ENCODE measurements at places on chromosomes 6 and 20.

GRCh38 chr6:42692137-42692911 is 30.1 kb downstream of the PRPH2 start:
- no peak for DNase-seq

GRCh38 chr6:110664933-110665332 is 150.3 kb downstream of the CDK19 start:
- DNase-seq, result no peak

DNA sequence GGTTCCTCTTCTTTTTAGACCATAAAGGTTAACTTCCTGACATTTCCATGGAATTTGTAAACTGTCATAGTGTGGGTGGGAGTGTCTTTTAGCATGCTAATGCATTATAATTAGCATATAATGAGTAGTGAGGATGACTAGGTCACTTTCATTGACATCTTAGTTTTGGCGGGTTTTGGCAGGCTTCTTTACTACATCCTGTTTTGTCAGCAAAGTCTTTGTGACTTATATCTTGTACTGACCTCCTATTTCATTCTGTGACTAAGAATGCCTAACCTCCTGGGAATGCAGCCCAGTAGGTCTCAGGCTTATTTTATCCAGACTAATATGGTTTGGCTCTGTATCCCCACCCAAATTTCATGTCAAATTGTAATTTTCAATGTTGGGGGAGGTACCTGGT is 149.6 kb upstream of the SYNCRIP start:
- DNase-seq, result no peak

DNA sequence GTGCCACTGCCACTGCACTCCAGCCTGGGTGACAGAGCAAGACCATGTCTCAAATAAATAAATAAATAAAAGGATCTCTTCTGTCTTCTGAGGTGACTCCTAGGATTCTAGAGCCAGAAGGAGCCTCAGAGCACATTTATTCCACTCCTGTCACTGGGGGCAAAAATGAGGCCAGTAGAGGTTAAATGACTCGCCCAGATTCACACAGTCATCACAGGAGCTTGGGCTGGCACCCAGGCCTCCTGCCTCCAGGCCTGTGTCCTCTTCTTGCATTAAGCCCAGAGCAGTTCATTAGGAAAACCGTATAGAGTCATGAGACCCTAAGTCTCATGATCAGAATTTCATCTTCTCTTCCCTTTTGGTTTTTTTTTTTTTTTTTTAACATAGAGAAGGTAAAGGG is 243.3 kb downstream of the NRN1 start:
- DNase-seq, result no peak

DNA sequence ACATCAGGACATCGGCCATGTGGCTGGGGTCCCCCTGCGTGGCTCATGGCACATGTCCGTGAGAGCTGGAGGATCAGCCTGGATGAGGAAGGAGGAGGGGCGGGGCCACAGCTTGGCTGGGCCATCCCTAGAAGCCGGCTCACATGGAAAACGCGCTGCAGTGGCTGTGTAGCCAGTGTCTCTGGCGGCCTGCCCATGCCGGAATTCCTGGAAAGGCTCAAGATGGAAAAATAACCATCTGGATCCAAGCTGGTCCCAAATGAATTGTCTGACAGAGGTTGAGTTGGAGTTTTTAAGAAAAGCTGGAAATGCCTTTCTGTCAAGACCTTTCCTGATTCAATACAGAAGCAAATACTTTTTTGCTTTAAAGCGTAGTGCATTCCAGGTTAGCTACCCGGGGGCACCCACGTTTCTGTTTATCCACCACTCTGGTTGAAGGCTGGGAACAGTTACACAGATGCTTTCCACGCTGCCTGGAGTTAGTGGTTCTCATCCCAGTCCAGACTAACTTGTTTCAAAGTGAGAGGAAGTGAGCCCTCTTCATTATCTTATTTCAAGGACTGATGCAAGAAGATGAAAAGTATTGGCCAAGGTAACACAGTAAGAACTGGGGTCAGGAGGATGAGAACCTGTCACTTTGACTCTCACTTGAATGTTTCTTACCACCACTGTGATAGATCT is 99.0 kb downstream of the GMPR start:
- DNase-seq, result no peak

GRCh38 chr6:21262504-21262903 is 331.0 kb upstream of the SOX4 start:
- no peak for DNase-seq

DNA sequence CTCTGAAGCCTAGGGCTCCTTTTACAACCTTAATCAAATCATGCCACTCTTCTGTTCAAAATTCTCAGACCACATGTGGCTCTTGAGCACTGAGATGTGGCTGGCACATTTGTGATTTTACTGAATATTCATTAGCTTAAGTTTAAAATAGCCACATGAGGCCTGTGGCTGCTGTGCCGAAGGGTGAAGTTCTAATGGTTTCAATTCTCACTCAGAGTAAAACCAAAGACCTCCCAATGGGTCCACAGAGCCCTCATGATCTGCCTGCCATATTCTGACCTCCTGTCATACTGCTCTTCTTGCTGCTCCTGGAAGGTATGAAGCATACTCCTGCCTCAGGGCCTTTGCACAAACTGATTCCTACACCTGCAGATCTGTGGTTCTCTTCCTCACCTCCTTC is 7.8 kb upstream of the CST3 start:
- no peak for DNase-seq

DNA sequence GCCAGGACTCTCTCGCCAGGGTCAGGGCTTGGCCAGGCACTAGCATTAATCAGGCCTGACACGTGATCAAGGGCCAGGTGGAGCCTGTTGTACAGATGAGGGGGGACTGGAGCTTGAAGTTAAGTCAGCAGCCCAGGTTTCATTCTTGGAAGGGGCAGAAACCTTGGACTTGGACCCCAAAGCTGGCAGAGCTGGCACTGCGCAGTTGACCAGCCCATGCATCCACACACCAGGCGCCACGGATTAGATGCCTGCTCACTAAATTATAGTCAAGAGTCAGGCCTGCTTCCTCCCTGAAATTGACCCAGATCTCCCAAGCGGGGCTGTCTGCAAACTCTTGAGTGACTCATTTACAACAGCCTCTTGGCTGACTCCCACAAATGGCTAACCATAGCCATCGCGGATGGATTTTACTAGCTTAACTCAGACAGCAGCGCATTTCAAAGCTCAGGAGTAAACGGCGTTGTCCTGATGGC is 4.1 kb upstream of the TAF4 start:
- no peak for DNase-seq

- DNase-seq, result no peak
These were observed 171.0 kb upstream of the CITED2 start for GRCh38 chr6:139545206-139546105.

- peak; percentile 58 for DNase-seq
These were observed 526 bp downstream of the SOD2 start for GRCh38 chr6:159692303-159693127.

- DNase-seq, result no peak
These were observed 33.9 kb downstream of the PHACTR2 start for GRCh38 chr6:143711714-143712113.

- DNase-seq, result no peak
These were observed 181.9 kb downstream of the SYNDIG1 start for GRCh38 chr20:24651171-24651975.

GRCh38 chr6:64334636-64335035 is 699.0 kb downstream of the PHF3 start:
- DNase-seq, result no peak

DNA sequence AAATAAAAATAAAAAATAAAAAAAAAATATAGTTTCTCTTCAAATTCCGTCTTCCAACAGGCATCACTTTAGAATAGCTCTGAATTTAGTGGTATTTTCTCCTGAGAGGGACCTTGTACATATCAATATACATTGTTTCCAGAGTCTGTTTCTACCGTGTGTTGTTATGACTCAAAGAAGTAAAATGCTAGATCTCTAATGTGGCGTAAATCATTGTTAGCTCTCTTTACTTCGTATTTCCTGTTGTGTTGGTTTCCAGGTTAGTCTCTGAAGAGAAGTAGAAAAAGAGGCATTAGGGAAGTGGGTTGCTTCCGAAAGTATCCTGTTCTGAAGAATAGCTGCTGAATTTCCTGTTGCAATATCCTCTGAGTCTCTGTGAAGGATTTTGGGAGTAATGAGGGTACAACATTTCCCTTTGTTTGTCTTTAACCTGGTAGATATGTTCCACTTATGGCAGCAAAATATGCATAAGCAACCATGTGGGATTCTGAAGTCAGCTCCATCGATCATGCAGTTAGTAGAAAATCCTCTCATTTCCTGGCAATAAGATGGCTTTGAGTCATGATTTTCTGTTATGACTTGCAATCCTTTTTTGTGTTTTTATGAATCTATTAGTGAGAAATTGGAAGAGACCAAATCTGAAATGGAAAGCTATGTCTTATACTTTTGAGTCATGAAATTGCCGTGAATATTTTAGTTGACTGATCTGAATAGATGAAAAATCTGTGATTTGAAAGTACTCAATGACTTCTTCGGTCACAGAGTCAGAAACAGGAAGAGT is 42.0 kb upstream of the MCHR2 start:
- DNase-seq, result no peak

- DNase-seq, result no peak
These were observed 110.9 kb downstream of the SMLR1 start for GRCh38 chr6:130937942-130938604.

DNA sequence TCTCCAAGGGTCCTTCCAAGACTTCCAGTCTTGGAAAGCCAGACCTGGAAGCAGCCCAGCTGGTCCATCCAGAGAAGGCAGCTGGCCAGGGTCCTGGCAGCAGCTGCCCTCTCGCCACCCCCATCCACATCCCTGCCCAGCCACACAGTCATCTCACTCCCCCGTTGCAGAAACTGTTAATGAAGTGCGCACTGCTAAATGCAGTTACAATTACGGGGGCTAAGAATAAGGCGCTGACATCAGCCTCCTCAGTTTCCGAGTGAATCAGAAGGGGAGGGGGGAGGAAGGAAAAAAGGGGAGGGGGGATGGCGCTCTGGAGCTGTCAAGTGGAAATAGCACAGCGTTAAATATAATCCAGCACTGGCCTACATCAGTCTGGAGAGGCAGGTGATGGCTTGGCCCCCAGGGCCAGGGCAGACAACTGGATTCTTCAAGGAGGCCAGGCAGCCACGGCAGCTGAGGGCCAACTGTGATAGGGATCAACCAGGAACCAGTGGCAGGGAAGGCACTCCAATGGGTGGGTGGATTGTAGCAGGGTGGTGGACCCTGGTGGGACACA is 6.9 kb downstream of the RIMS4 start:
- no peak for DNase-seq

- no peak for DNase-seq
These were observed 318.2 kb upstream of the RGS17 start for GRCh38 chr6:153449279-153449678.

GRCh38 chr20:60222497-60222896 is 264.3 kb downstream of the CDH26 start:
- DNase-seq, result no peak

- DNase-seq, result peak; percentile 19
These were observed 39.3 kb downstream of the PCNA start for GRCh38 chr20:5080384-5080877.

DNA sequence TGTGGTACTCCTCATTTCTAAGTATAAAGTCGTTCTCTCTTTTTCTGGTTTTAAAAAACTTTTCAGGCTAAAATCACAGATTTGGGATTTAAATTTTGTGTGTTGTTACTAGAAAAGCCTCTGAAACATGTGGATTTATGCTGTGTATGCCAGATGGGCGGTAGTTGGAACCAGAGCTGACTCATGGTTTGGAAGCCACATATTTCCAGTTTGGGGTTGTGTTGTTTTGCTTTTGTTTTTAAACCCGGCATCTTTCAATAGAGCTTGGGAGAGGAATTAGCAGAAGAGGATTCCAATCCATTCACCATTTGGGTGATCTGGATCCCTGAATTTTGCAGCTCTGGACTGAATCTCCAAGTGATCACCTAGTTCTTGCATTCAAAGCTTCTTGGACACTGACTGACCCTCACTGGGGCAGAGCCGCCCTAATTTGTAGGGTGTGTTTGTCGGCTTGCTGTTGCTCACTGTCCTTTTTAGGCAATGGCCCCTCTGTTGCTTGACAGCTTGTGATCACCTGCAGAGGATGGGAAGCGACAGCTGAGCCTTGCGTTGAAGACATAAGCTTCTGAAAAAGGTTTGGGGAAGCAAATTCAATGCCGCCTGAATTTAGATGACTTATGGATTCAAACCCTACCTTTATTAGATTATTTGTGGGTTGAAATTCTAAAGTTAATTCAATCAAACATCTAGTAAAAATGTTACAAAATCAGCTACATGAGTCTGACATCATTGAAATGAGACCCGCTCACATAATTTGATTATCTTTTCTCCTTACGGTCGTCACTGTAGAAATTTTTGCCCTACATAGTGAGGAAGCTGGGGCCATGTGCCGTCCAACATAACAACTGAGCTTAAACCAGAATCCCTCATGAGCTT is 79.9 kb upstream of the CD83 start:
- DNase-seq, result no peak

- DNase-seq, result no peak
These were observed 32.3 kb downstream of the C20orf203 start for GRCh38 chr20:32641464-32641863.

DNA sequence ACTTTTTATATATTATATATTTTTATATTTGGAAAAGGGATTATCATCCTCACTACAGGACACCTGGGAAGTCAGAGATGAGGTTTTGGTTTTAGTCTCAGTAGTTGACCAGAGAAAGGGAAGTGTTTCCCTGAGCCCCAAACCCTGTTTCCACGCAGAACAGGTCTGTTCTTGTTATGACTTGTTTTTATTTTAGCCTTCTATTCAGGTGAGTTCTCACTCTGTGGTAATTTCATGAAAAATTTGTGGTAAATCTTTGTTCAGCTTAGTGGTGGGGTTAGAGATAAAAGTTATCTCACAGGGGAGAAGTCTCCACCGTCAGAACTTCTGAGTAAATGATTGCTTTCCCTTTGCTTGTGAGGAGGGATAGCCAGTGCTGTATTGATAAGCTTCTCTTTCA is 224.9 kb downstream of the FARS2 start:
- no peak for DNase-seq

DNA sequence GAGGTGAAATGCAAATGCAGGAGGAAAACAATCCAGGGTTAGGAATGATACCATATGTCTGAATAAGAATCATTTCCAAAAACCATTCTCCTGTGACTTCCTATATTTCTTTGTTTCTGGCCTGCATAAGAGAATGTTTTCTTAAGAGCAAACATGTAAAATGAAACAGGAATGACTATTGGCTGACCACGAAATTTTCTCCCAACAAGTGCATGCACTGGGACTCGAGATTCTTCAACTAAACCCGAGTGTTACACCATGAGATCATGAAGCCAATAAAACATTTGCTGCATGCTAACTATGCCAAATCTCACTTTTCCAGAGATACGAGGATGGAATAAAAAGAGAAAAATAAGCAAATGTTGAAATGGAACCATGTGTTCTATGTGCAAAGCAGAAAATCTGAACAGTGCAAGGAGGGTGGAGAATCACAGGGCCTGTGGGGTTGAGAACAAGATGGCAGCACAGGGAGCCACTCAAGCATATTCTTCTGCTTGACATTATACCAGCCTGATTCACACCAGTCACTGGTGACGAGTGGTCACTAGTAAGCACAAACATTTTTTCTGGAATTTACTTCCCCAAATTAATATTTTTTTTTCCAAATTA is 212.2 kb upstream of the FOXA2 start:
- DNase-seq, result no peak

- DNase-seq, result no peak
These were observed 9.1 kb downstream of the TXLNB start for GRCh38 chr6:139282684-139283083.

GRCh38 chr6:161963181-161963580 is 689.3 kb upstream of the AGPAT4 start:
- DNase-seq, result no peak
